Peyer's patch (tissue), 4 donors: ENCODE measurements at places on chromosomes 7 and 10.

DNA sequence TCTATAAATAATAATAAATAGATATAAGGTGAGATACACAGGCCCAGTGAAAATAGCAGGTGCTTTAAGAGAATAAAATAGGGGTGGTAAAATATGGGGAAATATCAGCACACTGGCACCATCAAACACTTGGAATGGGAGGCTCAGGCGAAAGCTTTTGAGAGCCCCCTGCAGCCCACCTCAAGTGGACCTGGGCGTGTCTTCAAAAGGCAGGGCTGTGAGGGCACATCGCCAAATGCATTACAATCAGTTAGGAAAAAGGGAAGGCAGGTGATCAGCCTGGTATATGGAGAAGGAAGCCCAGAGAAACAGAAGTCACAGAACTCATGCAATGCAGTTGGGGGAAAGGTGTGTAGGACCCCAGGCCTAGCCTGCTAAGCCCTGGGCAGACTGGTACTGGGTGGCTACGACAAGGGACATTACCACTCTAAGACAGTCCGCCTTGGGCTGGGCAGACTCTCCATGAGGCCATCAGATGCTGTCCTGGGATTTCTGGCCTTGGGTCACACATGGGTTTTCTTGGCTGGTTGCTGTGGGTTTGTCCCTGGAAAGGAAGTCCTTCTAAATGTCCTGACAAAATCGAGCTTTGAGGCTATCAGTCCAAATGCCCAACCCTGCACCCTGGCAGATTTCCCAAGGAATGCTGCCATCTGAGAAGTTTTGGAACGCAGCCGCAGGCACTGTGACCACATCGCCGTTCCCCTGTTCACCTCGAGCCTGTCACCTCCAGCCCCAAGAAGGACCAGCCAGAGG, 330.6 kb downstream of the GRID1 start:
- no peak for DNase-seq

DNA sequence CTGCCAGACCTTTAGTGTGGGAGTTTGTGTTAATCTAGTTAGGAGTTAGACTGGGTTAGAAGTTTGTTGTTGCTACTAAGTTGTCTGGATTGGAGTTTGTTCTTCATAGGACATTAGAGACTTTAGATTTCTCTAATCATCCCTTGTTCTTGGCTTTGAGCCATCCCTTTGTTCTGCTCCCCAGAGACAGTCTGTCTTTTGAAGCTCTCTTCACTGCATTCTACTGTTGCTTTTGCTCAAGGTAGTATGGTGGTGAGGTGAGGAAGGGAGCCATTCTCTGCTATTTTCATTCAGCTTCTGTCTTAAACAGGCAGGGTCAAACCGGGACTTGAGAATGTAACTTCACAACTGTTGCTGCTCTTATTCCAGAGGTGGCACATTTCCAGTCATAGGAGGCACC, 10.4 kb upstream of the TARP start:
- DNase-seq: no peak

DNA sequence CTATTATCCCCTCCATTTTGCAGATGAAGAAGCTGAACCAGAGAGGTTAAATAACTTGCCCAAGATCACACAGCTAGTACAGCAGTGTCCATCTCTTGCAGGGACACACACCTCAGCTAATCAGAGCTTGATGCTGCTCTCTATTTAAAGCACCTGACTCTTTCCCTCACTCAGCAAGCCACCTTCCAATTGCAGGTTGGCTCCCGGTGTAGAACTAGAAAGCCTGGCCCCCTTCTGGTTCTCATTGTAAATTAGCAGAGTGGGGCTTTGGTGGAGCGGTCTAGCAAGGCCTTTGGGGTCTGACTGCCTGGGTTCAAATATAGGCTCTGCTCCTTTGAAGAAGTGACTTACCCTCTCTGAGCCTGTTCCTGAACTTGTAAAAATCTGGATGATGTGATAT, 176.4 kb downstream of the NEURL1 start:
- DNase-seq: no peak

- DNase-seq: no peak
Measured at GRCh38 chr10:23192712-23193434, 761 bp downstream of the PTF1A start.

DNA sequence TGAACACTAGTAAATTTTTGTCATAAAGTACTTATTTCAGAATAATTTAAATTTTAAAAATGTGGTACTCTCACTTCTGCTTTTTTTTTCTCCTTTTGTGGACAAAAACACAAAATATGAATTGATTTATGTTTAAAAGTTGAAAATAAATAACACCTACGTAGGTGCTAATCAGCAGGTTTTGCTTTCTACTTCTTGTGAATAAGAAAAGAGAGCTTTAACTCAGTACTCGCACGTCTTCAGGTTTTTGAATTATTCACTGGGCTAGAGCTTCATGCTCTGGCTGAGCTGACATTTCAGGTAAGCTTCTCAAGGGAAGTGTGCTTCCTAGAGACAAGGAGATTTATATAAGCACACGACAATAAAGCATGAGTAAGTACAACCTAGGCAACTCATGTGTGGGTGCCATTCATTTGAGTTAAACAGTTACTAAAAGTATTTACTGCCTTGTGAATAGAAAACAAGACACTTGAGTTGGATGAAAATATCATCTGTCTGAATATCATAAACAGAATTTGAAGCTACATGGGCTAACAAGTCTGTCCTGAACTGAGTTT, 190.0 kb upstream of the POT1 start:
- no peak for DNase-seq

DNA sequence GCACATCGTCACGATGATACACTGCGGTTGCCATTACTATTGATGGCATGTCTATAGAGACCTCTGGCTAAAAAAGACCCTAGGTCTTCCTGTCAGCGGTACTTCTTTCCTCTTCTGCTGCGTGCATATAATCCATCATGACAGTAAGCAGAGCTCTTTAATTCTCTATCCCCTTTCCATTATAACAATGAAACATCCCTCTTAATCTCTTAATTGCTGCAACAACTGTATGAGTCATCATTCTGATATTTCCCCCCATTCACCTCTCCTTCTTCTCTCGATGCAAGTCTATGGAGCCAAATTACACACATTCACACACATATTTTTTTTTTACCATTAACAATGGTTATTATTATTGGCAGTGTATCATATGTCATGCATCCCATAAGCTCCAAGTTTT, 45.2 kb upstream of the AKR1E2 start:
- DNase-seq: no peak

DNA sequence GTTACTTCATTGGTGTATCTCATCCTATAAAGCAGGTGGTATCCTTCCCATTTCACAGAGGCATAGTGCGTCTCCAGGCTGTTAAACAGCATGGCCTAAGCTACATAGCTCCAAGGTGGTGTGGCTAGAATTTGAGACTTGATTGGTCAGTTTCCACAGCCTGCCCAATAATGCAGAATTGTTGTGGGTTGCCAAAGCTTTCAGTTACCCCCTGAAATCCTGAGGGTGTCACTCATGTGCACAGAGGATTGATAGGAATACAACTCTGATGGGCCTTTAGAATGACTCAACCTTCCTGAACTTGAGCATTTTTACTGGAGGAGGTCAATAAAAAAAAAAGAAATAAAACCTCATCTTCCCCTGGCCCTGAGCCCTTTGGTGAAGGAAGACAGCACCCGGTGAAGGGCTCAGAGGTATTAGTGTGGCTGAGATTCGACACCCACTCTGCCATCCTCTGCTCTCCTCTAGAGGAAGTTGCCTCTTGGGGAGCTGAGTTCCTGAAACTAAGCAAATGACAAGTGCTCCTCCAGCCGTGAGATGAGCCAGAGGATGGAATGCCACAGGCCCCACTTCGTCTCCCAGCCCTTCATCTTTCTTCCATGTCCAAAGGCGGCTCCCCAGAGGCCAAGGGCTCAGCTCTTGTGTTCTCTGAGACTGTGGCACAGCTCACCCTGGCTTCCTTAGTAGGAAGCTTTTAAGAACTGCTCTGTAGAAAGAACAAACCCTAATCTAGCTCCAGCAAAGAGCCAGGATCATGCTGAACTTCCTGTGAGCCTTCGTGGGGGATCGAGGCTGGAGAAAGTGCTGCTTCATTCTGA, 1.0 kb downstream of the ACSL5 start:
- DNase-seq: no peak

GRCh38 chr7:16592395-16592794, 53.2 kb downstream of the ANKMY2 start:
- no peak for DNase-seq

- no peak for DNase-seq
Measured at GRCh38 chr7:523347-524336, 4.0 kb upstream of the PDGFA start.

DNA sequence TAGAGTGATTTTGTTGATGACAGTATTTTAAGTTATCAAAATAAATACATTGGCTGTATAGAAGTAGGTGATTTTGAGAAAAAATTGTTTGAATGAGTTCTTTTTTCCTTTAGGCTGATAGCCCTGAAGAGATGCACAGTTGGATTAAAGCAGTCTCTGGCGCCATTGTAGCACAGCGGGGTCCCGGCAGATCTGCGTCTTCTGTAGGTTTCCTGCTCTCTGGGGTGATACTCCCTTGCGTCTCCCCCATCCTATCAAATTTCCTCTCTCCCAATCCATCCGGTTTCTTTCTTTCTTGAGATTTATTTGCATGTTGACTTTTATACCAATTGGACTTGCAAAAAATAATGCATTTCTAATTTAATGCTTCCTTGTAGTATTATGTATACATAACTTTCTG, 27.6 kb upstream of the ARMS2 start:
- no peak for DNase-seq

GRCh38 chr10:124064676-124065075, 28.7 kb downstream of the CHST15 start:
- DNase-seq: no peak

DNA sequence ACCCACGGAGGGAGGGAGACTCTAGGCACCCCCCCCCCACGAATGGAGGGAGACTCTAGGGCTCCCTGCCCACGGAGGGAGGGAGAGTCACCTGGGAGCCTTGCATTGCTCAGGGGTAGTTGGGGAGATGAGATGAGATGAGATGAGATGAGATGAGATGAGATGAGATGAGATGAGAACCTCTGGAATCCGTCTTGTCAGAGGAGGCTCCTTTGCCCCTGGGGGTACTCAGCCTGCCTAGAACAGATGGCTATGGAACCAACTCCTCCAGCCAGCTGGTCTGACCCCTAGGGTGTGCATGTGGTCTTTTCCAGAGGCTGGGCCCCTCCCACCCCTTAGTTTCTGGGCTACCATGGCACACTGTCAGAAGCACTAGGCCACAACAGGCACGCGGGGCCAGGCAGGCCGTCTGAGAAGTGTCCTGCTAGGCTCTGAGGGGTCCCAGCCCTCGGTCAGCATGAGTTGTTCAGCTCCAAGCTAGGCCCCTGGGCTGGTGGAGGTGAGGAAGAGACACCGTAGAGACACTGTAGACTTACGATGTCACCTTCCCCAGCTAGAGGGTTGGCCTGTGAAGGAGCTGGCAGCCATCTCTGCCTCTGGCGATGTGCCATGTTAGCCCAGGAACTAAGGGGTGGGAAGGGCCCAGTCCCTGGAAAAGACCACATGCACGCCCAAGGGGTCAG, 8.8 kb downstream of the TSPAN15 start:
- DNase-seq: peak; percentile 47

- DNase-seq: no peak
Measured at GRCh38 chr7:73896454-73896853, 35.5 kb downstream of the TMEM270 start.

- no peak for DNase-seq
Measured at GRCh38 chr7:114026486-114027089, 107.8 kb upstream of the PPP1R3A start.

DNA sequence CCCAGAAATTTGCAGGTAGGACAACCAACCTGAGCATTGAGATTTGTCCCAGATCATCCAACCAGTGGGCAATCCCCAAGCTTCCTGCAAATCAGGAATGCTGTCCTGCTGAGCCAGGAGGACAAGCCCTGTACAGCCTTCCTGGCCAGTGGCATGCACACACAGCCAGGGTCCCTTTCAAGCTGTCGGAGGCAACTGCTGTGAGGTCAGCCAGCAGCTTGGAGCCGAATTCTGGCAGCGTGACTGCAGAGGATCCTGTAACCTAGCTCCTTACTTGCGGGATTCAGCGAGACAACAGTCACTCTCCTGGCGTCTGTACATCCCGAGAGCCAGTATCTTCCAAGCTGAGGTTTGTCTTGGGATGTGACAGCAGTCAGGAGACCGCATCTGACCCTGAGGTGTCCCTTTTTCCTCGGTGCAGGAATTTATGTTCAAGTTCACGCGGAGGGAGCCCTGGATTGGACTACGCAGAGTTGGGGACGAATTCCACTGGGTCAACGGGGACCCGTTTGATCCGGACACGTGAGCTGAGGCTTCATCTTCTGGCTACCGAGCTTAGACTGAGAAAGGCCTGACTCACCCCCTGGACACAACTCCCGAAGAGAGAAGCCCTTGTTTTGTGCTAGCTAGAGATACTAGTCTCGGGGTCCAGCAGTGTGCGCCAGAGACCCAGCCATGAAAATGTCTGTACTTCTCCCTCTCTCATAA, 18.3 kb downstream of the CLEC2L start:
- no peak for DNase-seq

DNA sequence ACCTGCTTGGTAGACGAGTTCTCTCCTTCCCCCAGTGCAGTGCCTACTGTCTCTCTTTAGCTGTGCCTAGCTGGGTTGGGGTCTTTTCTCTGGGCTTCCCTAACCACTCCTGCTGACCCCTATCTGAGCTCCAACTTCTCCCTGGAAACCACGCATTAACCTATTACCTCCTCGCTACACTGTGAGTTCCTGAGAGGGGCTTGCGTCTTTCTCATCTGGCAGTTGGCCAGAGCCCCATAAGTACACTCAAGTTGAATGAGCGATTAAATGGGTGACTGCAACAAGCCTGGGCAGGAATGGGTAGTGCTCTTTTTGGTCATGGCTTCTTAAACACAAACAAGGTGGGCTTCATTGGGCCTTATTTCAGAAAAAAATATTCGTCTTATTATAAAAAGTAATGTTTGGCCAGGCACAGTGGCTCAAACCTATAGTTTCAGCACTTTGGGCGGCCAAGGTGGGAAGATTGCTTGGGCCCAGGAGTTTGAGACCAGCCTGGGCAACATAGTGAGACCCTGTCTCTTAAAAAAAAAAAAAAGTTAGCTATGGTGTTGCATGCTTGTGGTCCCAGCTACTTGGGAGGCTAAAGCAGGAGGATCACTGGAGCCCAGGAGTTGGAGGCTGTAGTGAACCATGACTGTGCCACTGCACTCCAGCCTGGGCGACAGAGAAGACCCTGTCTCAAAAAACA, 41.4 kb downstream of the SYPL1 start:
- DNase-seq: no peak

DNA sequence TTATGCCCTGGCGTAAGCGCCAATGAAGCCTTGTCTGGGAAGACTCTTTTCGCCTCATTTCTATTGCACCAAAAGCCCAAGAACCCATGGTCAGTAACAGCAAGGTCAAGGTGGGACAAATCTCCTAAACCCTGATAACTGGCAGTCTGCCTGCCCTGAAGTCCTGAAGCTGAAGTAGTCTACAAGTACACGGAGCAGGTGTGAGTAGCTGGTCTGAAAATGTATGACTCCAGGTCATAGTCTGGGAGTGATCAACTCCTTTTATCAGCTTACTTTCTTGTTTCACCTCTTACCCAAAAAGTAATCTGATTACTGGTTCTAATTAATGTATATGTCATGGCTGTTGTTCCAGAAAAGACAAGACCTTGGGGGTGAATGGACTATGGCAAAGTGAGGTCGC, 107.3 kb upstream of the EFCAB10 start:
- DNase-seq: no peak
